NCI-H345 (cell line): ENCODE measurements at places on chromosomes 1 and 21.

- DNase-seq, result no peak
Measured at GRCh38 chr21:34198231-34199120, 125.1 kb downstream of the MRPS6 start.

- no peak for DNase-seq
Measured at GRCh38 chr21:41196993-41197392, 29.0 kb downstream of the BACE2 start.

DNA sequence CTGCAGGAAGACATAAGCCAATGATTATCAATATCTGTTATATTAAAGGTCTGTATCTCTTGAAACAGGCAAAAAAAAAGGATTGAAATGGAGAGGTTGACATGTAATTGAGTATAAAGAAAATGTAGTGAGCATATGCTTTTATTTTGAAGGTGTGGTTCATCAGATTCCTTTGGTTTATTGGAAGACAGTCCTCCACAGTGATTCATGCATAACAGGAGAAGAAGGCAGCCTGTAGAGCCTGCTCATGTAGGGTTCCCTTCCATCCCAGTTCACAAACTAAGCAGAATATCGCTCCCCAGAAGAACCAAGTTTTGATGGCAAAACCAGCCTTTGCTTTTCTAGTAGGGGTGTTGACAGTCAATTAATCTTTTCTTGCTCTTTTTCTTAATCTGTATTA, 1016.8 kb upstream of the ADGRL4 start:
- DNase-seq, result no peak

GRCh38 chr1:1402072-1402900, 3.2 kb upstream of the CCNL2 start:
- peak; percentile 16 for DNase-seq

DNA sequence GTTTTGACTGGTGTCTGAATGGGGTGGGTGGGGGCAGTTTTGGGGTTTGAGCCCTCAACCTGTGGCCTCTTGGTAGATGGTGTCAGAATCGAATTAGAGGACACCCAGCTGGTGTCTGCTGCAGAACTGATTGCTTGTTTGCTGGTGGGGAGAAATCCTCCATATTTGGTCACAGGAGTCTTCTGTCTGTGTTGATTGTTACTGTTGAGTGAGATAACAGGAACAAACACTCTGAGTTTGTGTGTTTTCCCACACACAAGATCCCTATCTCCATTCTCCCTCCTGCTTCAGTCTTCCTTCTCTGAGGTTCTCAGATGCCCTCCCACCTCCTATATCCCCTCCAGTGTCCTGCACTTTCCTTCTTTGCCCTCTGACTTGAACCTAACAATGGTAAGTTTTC, 19.1 kb upstream of the CGN start:
- no peak for DNase-seq

GRCh38 chr1:145845514-145846161, at the start of gene NUDT17:
TSS of gene NUDT17 (plus strand) at chr1:145845630. CDS start at chr1:145845641, 11 bp downstream.
- peak; percentile 91 for DNase-seq

DNA sequence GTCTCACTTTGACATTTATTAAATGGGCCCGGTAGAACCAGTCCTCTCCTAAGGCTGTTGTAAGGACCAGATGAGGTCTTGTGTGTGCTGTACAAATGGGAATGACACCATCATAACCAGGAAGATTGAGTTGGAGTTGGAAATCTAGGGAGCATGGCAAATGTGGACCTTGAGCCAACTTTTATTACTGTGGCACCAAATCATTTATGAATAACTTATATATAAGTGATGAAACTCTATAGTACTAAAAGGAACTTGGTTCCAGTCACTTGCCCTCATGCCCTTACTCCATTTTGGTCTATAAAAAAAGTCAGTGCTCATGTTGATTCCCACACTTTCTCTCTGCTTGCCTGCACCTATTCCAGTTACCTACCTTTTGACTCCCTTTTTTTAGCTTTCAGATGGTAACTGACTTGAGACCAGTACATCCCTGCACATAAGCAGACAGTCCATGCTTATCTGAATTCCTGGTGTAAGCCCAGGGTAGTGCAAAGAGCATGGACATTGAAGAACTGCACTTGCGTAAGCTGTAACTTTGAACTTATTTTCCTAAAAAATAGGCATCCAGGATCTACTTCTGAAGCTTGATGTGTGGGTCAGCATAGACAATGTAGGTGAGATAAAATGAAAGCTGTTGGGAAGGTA, 210.6 kb downstream of the PBX1 start:
- DNase-seq, result no peak

DNA sequence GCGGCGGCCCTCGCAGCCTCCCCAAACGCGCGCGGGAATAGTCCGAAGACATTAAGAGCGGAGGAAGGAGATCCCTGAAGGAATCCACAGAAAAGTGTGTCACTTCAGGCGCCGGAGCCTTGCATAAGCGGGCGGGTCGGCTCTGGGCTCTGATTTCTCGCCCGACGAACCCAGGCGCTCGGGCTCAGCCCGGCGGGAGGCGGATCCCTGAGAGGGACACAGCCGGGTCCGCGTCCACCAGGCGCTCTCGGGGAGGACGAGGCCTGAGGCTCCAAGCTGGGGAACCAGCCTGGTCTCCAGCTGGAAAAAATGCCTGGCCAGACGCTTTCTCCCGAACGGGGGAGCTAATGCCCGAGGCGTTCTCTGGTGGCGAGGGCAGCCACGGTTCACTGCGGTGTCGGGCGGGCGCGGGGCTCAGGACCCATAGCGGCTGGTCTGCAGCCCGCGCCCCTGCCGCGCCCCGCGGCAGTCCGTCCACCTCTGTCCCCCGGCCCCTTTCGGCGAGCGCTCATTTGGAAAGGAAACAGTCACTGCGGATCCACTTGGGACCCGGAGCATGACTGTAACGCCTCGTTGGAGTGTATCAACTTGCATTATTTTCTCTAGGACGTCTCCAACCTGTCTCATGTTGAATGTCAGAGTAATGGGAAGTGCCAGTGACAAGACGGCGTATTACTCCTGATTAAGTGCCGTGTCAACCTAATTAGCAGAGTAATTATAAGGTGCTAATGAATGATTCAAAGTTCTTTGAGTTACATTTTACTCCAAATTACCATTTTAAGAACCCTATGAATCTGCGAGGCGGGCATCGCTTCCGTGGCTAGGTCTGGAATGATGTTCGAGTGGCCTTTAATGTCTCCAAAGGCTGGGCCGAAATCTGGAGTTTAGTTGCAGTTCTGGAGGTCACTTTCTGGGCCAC, 1.6 kb upstream of the BARHL2 start:
- peak; percentile 53 for DNase-seq

- DNase-seq, result no peak
Measured at GRCh38 chr1:245704765-245705164, 550.0 kb downstream of the KIF26B start.

DNA sequence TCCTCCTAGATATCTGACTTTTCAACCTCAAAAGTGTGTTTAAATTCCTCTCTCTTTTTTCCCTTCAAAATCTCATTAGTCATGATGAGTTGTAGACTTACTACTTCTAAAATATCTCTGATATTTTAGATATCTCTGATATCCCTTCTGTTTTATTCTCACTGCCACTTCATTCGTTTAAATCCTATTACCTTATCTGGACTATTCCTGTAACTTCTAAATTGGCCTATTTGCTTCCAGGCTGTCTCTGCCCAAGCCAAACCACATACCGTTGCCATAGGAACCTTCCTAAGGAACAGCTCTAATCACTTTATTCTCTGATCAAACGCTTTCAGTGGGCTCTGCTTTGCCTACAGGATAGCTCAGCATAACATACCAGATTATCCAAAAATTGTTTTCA, 333.1 kb upstream of the CHRM3 start:
- no peak for DNase-seq

DNA sequence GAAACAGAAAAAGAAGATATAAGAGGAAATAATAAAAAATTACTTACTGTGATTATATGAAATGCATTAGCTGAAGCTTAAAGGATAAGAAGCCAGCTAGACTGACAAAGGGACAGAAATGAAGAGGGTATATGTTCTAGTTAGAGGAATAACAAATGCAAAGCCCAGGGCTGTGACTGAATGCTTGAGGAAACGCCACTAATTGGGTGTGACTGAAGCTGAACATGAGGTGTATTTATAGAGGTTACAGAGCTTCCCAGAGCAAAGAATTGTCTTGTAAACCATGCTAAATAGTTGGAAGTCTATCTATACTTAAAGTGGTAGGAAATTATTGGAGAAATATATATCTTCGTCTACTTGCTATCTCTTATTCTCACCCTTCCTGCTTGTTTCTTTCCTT, 77.7 kb upstream of the PLPPR5 start:
- no peak for DNase-seq

- DNase-seq, result no peak
Measured at GRCh38 chr1:224784265-224785039, 145.0 kb upstream of the DNAH14 start.

- DNase-seq, result no peak
Measured at GRCh38 chr1:74853756-74854155, 120.8 kb downstream of the TYW3 start.

GRCh38 chr1:14739082-14739832, 140.8 kb downstream of the KAZN start:
- peak; percentile 16 for DNase-seq

- DNase-seq, result peak; percentile 18
Measured at GRCh38 chr1:68232289-68233148, at the start of gene WLS. TSS of gene WLS (minus strand) at chr1:68232523. CDS start at chr1:68232299, 224 bp downstream.

- no peak for DNase-seq
Measured at GRCh38 chr1:200134116-200134515, 106.6 kb downstream of the NR5A2 start.

GRCh38 chr1:53545663-53546408, 86.6 kb downstream of the DMRTB1 start:
- no peak for DNase-seq

DNA sequence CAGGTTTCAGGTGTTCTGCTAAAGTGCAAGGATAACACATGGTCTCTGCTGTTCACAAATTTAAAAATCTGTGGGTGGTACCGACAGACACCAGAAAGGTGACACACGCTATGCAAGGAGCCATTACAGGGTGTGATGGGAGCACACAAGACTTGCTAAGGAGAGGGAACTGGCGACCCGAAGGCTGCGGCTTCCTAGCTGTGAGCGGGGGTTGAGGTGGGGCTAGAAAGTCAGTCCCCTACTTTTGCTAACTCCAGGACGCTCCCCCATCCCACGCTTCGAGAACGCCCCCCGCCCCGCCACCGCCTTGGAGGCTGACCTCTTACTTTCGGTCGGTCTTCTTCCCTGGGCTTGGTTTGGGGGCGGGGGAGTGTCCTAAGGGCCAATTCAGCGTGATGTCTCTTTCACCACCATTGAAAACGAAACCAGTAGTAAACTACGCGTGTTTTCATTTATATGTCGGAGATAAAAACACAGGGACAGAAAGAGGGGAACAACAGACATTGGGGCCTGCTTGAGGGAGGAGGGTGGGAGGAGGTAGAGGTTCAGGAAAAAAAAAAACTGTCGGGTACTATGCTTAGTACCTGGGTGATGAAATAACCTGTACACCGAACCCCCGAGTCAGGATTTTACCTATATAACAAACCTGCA, 1.1 kb downstream of the CKS1B start:
- DNase-seq, result peak; percentile 57

- DNase-seq, result no peak
Measured at GRCh38 chr21:39581414-39581813, 31.3 kb upstream of the B3GALT5 start.

- no peak for DNase-seq
Measured at GRCh38 chr1:55155522-55155921, 59.6 kb downstream of the USP24 start.

GRCh38 chr21:25708467-25709065, 26.1 kb downstream of the ATP5PF start:
- DNase-seq, result peak; percentile 34

DNA sequence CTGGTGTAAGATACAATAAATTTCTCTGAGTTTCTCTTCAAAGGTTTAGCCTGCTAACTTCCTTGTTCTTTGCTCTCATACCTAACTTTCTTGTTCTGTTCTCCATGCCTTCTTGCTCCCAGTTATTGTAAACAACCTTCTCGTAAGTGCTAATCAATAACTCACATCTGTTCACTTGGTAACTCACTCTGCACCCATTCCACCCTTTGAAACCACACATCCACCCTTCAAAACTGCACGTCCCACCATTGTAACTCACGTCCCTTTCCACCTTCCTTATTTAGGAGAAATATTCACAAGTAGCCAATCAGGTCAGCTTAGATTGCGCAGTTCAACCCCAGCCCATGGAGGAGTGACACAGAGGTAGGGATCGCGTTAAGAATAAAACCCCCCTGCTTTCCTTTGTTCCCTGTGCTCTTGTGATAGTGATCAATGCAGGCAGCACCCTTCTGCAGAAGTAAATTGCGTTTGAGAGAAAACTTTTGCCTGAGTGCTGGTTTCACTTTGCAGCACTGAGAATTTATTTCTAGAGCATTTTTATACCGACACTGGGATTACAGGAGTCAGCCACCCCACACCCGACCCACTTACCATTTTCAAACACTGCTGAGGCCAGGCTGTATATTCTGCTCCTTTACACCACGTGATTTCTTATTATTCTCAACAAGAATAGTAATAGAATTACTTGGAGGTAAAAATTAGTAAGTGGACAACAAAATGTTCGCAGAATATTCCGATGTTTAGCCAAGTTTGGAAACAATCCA, 789.2 kb upstream of the RGS18 start:
- no peak for DNase-seq

GRCh38 chr1:84223751-84224432, 77.6 kb upstream of the SAMD13 start:
- no peak for DNase-seq

GRCh38 chr1:59526240-59526639, 229.3 kb downstream of the FGGY start:
- no peak for DNase-seq

- DNase-seq, result no peak
Measured at GRCh38 chr1:194047206-194047605, 860.8 kb upstream of the B3GALT2 start.

DNA sequence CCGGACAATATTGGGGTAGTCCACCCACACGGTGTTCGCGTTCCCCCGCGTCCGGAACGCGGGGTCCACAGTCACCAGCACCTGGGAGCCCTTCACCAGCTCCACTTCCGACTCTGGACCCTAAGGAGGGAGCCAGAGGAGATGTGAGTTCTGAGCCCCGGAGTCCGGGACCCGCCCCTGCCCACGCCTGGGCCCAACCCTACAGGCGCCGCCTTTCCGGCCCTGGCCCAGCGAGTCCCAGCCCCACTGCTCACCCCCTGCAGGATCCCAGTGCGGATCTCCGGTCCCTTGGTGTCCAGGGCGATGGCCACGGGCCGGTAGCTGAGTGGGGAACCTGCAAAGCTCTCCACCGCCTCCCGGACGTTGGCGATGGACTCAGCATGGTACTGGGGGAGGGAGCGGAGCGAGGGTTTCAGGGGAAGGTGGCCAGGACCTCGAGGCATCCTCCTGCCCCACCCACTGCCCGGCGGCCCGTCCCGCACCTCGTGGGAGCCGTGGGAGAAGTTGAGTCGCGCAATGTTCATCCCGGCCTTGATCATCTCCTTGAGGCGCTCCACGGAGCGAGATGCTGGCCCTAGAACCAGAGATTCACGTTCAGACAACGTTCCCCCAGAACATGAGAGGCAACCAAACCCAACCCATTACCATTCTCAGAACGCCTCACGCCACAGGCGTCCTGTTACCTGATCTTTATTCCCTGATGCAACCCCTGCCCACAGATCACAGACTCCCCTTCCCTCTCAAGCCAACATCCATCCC, 5.9 kb downstream of the PKLR start:
- no peak for DNase-seq
